OCI-LY7 (cell line): ENCODE measurements at places on chromosomes 5 and 9.

- DNase-seq, result no peak
Measured at GRCh38 chr9:106032978-106033377, 338.6 kb downstream of the TMEM38B start.

DNA sequence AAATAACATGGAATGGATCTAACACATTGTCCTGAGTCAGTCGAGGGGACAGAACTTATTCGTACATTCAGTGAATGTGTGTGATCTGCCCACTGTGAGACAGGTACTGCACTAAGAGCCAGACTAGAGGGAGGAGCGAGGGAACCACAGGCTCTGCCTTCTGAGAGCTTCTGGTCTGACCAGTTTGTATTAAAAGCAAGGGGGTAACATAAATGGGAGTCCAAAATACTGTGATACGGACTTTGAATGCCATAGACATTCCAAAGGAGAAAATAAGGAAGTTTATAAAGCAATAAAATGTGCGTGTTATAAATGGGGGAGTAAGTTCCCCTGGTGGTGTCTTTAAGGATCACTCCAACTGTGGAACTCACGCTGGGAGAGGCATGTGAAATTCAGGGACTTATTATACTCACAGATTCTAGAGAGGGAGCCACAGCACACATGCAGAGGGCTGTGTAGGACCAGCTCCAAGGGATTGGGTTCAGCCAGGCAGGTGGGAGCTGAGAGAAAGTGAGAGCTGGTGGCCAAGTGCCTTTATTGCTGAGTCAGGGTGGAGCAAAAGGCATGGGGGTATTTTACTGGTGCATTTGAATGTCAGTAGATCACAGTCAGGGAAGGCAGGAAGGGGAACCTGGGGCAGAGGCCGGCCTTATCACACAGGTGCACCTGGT lies 186.5 kb upstream of the WWC1 start:
- DNase-seq, result no peak

GRCh38 chr5:72459089-72459661 lies 48.0 kb downstream of the ZNF366 start:
- DNase-seq, result no peak

GRCh38 chr5:130166839-130167490 lies 262.7 kb downstream of the CHSY3 start:
- DNase-seq, result no peak

DNA sequence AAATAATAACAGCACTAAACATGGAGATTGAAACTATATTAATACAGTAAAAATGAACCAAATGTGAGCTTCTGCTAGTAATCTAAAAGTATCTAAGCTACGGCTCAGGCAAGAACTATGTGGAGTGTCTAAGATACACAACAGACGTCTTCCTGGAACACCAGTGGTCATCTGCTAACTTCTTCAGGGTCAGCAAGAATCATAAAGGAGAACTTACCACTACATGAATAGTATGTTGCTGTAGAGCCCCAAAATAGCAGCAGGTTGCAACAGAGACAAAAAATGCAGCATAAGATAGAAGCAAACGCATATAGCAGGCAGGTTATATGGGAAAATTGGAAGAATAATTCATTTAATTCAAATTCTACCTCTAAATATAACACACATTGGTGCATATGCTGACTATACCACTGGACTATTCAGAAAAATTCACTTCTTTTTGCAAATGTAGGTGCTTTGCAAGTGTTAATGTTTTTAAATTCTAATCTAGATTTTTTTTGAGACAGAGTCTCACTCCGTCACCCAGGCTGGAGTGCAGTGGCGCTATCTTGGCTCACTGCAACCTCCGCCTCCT lies 27.1 kb downstream of the DCTN4 start:
- DNase-seq, result no peak
